Right cardiac atrium (tissue), 5 donors: ENCODE measurements at places on chromosomes 11 and 22. TPM values are rescaled to one million over a fixed set of nuclear protein-coding genes. Genes with fewer than 3 reads are reported as not detected.
A peak's percentile ranks its signal among the peaks of the same experiment; 100 is the strongest.

DNA sequence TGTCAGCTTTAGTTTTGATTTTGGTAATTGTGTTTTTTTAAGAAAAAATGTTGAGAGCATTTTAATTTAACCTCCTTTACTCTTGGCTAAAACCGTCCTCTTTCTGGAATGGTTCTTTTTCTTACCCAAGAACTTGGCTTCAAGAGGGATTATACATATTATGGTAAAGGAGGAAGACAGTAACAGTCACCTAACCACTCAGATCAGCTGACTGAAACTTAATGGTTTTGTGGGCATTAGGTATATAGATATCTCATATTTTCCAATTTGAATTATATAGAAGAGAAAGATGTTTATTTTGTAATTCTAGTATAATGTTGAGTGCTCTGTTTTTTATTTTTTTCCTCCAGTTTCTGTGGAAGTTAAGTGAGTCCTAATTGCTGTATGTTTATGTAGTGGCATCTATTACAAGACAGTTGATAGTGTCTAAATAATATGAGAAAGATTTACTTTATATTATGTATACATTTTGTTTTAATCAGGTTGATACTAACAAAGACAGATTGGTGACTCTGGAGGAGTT lies 36.6 kb upstream of the NCR3LG1 start:
- no peak for DNase-seq

TSPAN18 gene
- 158 TPM for total RNA-seq

- DNase-seq = no peak
Observed at GRCh38 chr11:133480722-133481121, 51.6 kb downstream of the OPCML start.

DNAJB7 gene
- not detected for total RNA-seq

- no peak for DNase-seq
Observed at GRCh38 chr11:45423475-45424120, 137.5 kb upstream of the SYT13 start.

NPAS4 gene
- total RNA-seq = 0.84 TPM

DNA sequence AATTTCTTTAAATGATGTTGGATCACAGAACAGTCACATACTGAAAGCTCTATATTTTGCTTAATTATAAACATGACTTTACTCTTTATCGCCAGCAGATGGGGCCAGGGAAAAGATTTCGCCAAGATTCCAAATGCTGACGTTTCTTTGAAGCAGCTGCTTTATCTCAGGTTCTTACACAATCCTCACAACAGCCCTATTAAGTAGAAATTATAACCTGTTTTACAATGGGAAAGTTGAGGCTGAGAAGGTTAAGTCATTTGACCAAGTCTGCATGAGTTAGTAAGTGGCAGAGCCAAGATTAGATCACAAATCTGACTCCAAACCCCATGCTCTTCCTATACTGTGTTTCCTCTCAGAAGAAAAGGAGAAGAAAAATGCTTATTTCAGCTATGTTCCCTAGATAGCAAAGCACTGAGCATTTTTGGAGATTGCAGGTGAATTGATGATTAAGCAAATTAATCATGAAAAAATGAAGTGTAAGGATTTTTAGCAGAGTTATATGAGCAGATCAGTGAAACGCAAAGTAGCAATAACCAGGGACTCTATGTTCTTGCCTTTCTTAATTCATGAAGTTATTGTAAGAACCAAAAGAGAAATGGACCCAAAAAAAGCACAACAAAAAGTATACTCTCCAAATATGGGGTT lies 79.0 kb downstream of the AASDHPPT start:
- no peak for DNase-seq

GRCh38 chr11:90635151-90635550 lies 412.3 kb upstream of the CHORDC1 start:
- no peak for DNase-seq

PLCB3 gene
- total RNA-seq = 14.2 TPM

DNA sequence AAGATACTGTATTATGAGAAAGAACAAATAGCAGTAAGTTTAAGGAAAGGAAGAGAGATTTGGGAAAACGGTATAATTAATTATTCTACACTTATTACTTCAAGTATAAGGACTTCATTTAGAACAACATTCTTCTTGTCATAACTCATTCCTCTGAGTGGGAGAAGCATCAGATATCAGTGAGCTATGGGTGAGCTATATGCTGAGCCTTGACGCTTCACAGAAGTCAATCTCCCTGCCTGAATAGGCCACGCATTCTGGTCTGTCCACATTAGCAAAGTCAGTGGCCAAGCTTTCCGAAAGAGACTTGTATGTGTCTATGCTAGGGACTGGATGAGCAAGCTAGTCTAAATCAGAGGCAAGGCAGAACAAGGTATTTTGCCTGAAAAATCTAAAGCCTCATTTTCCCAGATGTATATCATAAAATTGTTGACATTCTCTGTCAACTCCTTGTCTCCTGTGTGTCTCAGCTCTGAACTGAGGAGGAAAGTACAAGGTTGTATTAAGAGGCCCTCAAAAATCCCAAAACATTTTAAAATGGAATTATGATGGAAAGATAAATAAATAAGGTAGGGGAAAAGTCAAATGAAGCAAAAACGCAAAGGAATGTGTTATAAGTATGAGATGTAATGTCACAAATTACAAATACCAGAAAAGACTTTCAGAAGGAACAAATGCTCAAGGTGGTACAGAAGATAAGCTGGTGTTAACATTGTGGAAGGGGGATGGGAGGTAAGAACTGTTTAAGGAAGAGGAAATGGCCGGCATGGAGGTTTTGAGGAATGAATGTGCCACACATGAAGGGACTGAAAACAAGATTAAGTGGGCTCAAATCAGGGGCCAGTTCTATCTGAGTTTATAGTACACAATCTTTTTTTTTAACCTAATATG lies 1.4 kb downstream of the OR52N2 start:
- no peak for DNase-seq

OR52E8 gene
- not detected for total RNA-seq

GRCh38 chr11:92751594-92751993 lies 217.9 kb upstream of the MTNR1B start:
- no peak for DNase-seq

DNA sequence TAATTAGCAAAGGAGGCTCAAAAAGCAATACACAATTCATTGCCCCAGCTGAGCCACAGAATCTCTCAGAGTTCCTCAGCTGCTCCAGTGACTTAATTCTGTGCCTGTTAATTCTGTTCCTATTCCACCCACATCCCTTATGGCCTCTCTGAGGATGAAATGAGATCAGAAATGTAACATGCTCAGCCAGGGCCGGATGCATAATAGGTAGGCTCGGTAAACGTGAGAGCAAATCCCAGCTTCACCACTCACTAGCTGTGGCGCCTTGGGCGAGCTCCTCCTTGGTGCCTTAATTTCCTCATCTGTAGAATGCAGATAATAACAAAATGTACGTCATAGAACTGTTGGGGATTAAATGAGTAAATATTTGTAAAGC lies 42.8 kb upstream of the DKK3 start:
- no peak for DNase-seq

DNA sequence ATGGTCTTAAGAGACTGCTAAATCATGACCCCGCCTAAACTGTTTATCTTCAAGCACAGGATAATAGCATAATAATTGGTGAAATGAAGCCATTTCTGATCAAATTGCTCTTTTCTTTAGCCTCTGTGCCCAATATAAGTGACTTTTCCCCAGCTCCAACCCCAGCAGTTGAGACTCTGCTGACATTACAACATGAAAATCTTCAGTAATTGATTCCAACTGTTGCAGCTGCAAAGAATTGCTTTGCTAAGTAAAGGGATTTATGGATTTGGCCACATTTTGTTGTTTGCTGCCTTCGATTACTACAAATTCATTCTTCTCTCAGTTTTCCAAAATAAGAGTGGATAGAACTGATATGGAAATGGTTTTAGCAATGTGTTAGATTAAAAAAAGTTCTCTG lies 576.7 kb upstream of the LRRC4C start:
- no peak for DNase-seq

GRCh38 chr22:46445771-46446420 lies 91.5 kb downstream of the CELSR1 start:
- no peak for DNase-seq

GRCh38 chr11:10856689-10857458 lies 979 bp downstream of the ZBED5 start:
- no peak for DNase-seq

GRCh38 chr11:40444151-40444550 lies 1015.3 kb downstream of the LRRC4C start:
- no peak for DNase-seq

DNA sequence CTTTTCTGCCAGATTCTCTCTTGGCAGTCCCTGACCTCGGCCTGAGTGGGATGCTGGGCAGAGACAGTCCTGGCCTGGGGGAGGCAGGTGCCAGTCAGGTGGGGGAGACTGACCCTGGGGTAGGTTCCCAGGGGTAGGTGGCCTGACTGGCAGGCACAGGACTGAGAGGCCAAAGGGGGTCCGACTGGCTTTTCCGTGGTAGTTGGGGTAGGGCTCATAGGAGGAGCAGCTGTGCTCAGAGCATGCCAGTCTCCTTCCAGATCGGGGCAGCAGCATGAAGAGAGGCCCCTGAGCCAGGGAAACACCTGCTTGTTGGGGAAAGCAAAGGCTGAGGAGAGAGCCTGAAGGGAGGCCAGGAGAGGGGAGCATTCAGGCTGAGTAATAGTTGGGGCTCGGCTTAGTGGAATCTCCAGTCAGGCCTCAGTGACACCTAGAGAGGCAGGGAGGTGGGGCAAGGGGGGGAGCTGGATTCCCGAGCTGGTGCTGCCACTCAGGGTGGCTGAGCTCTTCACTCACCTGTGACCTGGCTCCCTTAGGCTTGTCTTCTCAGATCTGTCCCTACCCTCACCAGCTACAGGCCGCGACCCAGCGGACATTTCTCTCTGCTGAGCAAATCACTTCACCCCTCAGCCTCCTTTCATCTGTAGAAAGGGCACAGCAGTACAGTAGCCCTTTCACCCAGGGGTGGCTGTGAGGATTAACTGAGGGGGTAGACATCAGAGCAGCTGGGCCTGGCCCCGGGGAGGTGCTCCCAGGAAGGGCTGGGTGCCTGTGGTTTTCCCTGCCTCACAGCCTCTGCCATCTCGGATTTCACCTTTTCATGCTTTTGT lies 26.2 kb downstream of the MCM5 start:
- peak; percentile 19 for DNase-seq

- no peak for DNase-seq
Observed at GRCh38 chr11:121538054-121538453, 85.3 kb upstream of the SORL1-AS1 start.

DNA sequence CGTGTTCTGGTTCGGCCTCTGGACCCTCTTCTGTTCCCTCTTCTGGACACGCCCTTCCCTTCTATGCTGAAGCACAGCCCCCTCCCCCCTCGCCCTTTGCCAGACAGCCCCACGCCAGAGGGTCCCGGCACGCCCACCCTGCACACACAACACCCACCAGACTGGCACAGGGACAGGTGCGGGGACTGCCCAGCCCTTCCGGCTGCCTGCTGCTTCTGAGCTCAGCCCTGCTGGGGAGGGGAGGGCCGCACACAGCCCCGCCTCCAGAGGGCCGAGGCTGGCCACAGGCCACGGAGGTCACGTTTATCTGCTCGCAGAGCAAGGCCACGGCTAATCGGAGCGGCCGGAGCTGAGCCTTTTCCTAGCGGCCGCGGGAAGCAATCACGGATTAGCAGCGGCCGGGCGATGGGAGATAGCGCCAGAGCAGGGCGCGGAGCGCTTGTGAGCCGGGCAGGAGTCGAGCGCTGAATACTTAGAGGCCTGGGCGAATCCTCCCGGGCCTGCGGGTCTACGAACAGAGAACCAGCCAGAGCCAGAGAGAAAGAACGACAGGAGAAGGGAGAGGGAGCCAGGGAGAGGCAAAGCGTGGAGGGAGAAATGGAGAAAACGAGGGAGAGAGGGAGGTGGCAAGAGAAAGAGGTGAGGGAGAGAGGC lies 21.5 kb downstream of the OTUB1 start:
- DNase-seq = peak; percentile 95

EFCAB6 gene
- 3.4 TPM for total RNA-seq

DNA sequence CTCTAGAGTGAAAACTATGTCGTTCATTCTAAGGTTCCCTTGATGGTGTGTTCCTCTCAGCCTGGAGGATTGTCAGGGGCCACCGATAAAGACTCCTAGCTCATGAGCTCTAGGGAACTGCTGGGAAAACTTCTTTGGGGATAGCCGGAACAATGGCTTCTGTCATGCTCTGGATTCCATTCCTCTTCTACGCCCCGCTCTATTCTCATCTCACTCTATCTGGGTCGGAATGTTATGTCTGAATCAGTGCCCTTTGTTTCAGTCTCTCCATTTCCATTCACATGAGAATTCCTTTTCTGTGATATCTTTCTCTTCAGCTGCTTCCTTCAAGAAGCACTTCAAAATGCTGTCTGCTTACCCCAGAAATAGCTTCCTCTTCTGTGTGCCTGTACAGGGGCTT lies 16.9 kb upstream of the SLCO2B1 start:
- DNase-seq = no peak

FAM181B gene
- total RNA-seq = 4.2 TPM

DNA sequence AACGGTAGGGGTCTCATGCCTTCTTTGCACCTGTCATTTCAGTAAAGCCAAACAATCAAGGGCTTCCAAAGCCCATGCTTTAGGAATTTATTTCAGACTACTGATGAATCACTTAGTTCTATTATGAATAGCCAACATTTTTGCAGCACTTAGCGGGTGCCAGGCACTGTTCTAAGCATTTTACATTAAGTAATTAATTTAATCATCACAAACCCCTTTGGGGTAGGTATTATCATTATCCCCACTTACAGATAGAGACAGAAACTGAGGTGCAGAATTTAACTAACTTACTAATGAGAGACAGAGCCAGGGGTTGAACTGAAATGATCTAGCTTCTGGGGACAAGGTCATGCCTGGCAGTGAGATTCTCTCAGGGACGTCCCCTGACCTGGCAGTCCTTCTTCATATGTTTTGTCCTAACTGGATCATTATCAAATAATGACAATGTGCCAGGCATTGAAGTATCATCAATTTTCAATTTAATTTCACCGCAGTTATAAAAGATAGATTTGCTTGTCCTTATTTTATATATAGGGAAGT lies 31.7 kb upstream of the NAV2 start:
- DNase-seq = no peak

GRCh38 chr11:35786188-35786587 lies 123.6 kb downstream of the TRIM44 start:
- no peak for DNase-seq
